Retina (tissue), 1 donor: ENCODE measurements at places on chromosomes 7 and 10.

GRCh38 chr7:105512415-105512814 is 9.7 kb downstream of the PUS7 start:
- no peak for DNase-seq

DNA sequence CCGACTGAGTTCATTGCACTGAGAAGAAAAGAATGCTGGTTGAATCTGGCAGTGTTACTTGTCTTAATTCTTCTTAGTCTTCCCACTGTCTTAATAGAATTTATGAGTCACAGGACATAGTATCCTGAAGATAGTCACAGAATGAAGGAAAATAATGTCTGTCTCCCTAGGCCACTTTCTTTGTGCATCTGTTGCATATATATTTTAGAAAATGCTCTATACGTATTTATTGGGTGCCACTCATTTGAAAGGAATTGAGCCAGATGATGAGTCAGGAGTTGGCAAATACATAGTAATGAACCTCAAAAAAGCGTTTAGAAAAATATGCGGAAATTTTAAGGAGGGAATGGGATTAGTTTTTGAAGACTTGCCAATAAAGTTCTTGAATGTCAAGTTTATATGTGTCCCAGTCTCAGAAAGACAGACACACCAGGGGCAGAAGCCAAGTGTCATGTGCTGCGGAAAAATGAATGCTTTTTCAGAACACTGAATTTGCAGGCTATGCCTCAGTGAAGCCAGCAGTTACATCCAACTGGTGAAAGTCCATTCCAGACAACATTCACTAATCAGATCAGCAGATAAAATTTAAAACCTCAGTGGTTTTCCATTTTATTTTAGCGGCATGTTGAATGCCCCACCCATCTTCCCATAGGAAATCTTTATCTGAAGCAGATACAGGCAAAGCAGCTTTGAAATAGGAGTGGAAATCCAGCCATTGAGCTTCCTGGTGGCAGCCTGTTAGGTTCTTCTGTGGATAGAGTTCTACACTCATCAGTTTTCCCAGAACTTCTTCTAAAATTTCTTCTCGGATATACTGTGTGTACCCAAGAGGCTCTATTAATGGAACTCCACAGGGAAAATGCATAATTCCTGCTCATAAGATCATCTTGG is 308.4 kb downstream of the BICC1 start:
- DNase-seq, result no peak

GRCh38 chr10:28680358-28680752 is 3.0 kb downstream of the BAMBI start:
- DNase-seq, result no peak

- DNase-seq, result peak; percentile 29
Measured at GRCh38 chr10:58641095-58641531, 128.4 kb downstream of the BICC1 start.

- DNase-seq, result no peak
Measured at GRCh38 chr7:43873300-43873699, 4.0 kb upstream of the MRPS24 start.

GRCh38 chr7:25822823-25823222 is 329.2 kb upstream of the NFE2L3 start:
- DNase-seq, result no peak

GRCh38 chr10:58675321-58675720 is 162.6 kb downstream of the BICC1 start:
- DNase-seq, result no peak

GRCh38 chr7:89145801-89146200 is 350.3 kb upstream of the TEX47 start:
- no peak for DNase-seq

- DNase-seq, result peak; percentile 88
Measured at GRCh38 chr7:70614237-70615045, 517.5 kb upstream of the GALNT17 start.

DNA sequence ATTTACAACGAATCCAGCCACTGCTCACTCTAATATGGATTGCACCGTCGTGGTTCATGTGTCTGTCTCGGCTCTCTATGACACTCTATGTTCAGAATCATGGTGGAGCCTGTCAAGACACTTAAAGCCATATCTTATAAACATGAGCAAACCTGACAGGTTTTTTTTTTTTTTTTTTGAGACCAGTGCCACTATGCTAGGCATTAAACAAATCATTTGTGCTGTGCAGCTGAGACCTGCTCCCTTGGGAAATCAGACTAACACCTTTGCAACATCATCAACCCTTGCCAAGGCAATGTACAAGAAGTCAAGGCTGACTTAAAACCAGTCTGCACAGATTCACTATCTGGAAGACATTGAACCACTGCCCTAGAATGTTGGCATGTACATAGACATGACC is 181.2 kb upstream of the ANK3 start:
- DNase-seq, result peak; percentile 40

- no peak for DNase-seq
Measured at GRCh38 chr7:27165089-27165995, at the start of gene HOXA9. Gene HOXA9, minus strand, starts transcription at chr7:27165537. Its CDS starts 80 bp downstream, at chr7:27165457.

GRCh38 chr7:85554236-85555178 is 367.7 kb upstream of the SEMA3D start:
- DNase-seq, result peak; percentile 62

DNA sequence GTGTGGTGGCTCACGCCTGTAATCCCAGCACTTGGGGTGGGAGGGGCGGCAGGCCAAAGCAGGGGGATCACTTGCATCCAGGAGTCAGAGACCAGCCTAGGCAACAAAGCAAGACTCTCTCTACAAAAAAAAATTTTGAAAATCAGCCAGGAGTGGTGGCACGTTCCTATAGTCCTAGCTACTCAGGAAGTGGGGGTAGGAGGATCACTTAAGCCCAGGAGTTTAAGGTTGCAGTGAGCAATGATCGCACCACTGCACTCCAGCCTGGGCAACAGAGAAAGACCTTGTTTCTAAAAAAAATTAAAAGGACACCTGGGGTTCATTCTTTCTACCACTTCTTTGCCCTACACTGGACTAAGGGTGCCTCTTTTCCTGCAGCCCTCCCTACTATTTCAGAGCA is 15.1 kb downstream of the WAPL start:
- DNase-seq, result no peak

GRCh38 chr10:131363416-131363815 is 51.9 kb upstream of the TCERG1L start:
- no peak for DNase-seq

GRCh38 chr7:105307163-105307672 is 81.5 kb downstream of the SRPK2 start:
- no peak for DNase-seq

- DNase-seq, result no peak
Measured at GRCh38 chr10:59900048-59900727, 6.2 kb downstream of the CCDC6 start.
